Muscle of leg (tissue), 16 donors: ENCODE measurements at places on chromosomes 5 and 9. TPM values are rescaled to one million over a fixed set of nuclear protein-coding genes. Genes with fewer than 3 reads are reported as not detected.

Gene ADGRD2
- polyA plus RNA-seq, result 0.15 TPM

DNA sequence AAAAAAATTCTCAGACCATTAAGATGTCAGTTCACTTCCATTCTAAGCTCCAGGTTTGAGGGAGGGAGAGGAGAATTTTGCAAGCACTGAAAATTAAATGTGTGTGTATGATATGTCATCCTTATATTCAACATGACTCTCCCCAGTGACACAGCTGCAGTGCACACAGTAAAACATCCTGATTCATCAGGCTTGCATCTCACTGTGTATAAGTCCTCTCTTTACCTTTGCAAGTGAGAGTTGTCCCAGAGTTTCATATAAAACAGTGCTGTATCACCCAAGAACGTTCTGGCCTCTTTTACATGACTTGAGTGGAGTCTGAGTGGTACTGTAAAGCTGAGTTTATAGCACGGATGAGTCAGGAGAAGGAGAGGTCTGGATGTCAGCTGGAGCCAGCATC lies 50.0 kb downstream of the DMRT2 start:
- peak; percentile 7 for DNase-seq

GRCh38 chr5:62457071-62457470 lies 44.5 kb downstream of the IPO11 start:
- DNase-seq, result no peak

DNA sequence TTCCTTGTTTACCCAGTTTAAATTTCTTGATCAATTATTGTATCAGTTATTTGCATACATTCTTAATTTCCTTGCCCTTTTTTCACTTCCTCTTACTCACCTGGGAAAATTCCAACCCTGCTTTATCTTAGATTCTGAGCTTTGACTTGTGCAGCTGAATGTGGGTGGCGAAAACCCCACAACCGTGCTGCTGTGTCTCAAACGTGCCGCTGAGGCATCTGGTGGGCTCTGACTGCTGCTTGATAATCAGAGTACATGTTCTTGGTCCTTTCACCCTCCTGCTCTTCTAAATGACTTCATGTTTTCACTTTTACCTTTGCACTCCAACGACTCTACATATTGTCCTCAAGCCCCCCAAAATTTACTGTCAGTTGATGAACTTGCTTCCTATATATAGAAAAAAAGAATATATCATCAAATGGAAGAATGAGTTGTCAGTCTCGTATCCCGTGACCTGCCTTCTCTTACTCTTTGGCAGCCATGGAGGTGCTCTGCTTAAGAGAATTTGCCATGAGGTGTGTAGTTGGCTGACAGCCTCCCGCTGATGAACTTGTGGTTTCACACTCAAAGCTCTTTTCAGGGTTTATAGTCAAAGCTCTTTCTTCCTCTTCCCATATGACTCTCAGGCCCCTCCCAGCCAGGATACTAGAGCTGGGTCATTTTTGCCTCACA lies 14.0 kb upstream of the JAK2 start:
- peak; percentile 13 for DNase-seq

DNA sequence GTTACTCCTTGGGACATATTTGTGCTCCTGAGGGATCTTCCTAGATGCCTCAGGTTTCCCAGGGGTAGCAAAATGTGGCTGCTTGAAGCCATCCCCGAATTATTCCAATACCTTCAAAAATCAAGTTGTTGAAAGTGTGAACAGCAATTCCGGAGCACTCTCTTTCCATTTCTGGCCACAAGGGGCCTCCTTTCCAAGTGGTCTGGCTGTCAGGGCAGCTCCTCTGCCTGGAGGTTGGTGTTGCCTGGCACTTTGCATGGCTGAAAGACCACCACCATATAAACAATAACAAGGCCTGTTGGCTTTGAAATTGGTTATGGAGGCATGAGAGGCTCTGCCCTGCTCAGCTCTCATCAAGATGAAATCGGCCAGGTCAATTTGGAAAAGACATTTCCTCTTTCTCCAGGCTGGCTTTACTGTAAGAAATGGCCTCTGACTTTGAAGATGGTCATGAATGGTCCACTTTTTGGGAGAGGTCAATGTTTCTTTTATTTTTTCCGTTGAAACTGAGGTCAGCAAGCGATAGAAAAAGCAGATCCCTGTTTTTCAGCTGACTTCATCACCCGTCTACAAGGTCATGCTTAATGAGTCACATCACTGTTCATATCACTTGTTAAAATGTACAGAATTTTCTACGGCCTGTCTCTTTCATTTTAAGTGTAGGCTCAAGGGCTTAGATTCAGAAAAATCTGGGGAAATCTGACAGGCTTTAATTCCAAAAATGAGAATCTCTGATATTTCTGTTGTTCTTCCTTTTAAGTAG lies 481.1 kb upstream of the ZNF608 start:
- no peak for DNase-seq
